G401 (cell line): ENCODE measurements at places on chromosomes 5 and 9. TPM values are rescaled to one million over a fixed set of nuclear protein-coding genes. Genes with fewer than 3 reads are reported as not detected.

NR2F1-AS1 gene
- 20.8 and 23.0 TPM in 2 replicates for total RNA-seq

IFNK gene
- total RNA-seq: not detected in 2 replicates

DBH gene
- total RNA-seq: not detected in 2 replicates

DNA sequence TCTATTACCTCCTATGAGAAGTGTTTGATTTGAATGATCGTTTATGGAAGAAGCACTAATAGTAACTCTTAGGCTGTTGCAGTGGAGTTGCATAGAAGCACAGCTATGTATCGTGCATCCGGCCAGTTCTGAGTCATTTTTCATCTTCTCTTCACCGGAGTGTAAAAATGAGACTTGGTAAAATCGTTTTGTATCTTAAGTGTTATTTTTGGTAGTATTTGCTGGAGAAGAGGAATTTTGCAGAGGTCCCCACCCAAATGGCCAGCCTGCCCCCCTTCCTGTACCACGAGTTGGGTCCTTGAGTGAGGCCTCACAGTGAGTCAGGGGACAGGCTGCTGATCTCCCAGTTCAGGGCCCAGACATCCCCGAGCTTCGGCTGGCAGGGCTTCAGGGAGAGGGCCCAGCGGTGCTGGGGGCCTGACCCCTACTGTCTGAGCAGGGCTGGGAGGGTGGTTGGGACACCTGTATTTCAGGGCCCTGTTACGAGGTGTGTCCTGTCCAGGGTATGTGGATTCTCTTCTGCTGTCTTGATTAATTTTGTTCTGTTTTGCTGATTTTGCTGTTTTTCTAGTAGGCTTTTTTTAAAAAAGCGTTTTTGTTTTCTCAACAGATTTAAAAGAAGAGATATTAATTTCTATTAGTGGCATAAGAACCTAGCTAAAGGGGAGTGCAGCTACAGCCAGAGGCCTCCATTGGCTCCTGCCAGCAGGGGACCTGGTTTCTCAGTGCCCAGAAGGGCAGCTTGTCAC lies 210.8 kb downstream of the TRIO start:
- no peak for DNase-seq

- DNase-seq: peak; percentile 86
Observed at GRCh38 chr9:129483415-129484351, 137.2 kb downstream of the C9orf50 start.

GRCh38 chr5:122683631-122684030 lies 91.2 kb upstream of the SNX2 start:
- DNase-seq: no peak

- no peak for DNase-seq
Observed at GRCh38 chr5:175672976-175673648, 15.2 kb downstream of the HRH2 start.

DNA sequence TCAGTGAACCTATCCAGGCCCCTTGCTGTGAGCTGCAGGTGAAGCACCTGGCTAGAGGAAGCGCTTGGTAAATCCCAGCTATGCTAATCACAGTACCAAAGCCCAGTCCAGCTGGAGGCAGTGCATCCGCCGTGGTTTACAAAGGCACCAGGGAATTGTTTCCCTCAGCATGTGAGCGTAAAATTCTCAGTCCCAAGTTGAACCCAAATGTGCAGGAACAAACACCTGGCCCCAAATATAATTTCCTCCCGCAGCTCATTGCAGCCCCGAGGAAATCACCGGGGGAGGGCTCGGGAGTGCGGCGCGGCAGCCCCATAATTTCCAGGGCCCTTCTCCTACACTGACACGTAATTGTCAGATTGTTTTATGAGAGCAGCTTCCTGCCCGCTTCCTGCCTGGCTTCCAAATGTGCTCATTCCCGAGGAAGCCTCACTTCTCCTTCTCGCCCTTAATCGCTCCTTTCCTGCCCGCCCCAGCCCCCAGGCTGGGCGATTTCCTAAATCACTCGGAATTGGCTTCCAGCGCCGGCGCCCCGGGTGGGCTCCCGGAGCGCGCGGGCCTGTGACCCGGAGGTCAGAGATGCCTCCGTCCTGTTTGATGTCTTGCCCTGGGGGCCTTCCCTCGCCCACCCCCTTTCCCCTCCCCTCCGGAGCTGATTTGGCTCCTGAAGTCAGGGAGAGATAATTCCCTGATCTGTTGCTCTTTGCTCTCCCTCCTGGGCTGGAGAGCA lies 134.4 kb downstream of the FGF1 start:
- DNase-seq: peak; percentile 66

IFNA8 gene
- not detected in 2 replicates for total RNA-seq

GRCh38 chr5:59521476-59521875 lies 372.1 kb downstream of the PDE4D start:
- DNase-seq: no peak
